ENCODE measurements at places on chromosomes 6 and 20.

GRCh38 chr6:33720998-33721397 lies 9.5 kb upstream of the UQCC2 start:
- DNase-seq: no peak

- no peak for DNase-seq
Measured at GRCh38 chr6:158124288-158124687, 43.8 kb downstream of the SERAC1 start.

DNA sequence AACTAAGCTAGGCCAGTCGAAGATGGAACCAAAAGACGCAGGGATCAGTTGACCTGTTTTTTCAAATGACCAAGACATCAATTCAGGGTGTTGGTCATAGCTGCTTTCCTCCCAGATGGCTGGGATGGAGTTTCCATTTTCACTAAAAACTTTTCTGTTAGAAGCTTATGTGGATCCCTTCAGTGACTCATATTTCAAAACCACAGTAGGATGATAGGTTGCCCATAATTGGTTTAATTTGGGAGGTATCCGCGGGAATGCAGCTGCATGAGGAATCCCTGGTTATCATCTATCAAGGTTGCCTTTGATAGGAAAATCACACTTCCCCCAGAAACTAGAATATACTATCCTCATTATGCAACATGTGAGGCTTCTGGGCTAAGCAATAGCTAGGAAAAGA lies 150.9 kb upstream of the MLIP start:
- no peak for DNase-seq

DNA sequence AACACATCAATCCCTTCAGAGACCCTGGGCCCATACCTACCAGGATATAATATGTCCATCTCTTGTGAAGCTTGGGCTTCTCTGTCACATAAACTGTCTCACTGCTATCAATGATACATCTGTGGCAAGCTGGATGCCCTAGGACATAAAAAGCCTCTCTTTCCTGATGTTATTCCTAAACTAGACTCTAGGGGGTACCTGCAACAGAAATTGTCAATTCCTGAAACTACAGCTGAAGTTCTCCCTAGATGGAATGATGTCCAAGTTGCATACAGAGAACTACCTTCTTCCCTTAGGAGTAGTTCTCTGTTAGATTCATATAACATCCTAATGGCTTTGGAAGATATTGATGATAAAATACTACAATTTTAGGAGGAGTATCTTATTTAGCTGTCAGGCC lies 35.8 kb downstream of the TBX18 start:
- DNase-seq: no peak

Data from stimulated activated CD8-positive, alpha-beta memory T cell treated with anti-CD3 and anti-CD28 coated beads, Interleukin-4, amount 100 ng/mL, for 24 hours (primary cell).